Stimulated activated CD8-positive, alpha-beta memory T cell treated with anti-CD3 and anti-CD28 coated beads, Interleukin-12 subunit alpha, Interleukin-12 subunit beta, amount 100 ng/mL, for 1 hour (primary cell): ENCODE measurements at places on chromosomes 2 and 18.
A peak's percentile ranks its signal among the peaks of the same experiment; 100 is the strongest.

DNA sequence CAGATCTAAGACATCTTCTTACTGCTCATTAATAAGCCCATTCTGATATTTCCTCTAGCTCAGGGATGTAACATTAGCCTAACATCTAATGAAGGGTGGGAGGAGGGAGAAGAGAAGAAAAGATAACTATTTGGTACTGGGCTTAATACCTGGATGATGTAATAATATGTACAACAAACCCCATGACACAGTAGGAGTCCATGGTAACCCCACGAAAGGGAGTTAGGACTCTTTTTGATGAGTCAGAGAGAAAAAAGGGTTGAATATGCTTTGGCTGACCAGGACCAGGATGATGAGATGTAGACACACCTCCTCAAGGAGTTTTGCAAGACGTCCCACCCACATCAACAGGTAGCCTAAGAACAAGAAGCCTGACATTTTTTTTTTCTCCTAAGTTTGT lies 34.4 kb upstream of the DLX2 start:
- DNase-seq, result no peak

GRCh38 chr18:38611036-38611964 lies 1045.7 kb upstream of the CELF4 start:
- no peak for DNase-seq

GRCh38 chr2:60215386-60215901 lies 338.0 kb downstream of the BCL11A start:
- no peak for DNase-seq

DNA sequence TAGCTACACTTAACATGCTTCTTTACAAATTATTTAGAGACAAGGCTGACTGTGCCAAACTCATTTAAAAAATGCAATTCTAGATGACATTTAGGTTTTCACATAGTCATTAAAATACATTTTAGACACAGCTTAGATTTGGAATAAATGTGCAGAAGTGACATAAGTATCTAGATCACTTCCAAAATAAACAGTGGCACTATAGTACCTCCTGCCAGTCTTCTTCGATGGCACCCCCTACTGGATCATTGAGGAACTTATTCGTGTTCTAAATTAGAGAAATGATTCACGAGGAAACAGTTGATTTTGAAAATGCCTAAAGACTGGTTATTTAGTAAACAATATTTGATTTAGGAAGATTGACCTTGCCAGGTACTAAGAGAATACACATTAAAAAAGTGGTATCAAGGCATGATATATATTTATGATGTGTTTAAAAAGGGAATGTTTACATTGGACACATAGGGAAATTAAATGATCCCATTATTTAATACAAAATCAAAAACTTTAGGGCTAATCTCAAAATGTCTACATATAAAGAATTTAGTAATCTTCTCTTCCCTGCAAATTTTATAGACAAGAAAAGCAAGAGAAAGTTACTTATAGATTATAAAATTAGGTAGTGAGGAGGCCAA lies 323.9 kb downstream of the XIRP2 start:
- DNase-seq, result no peak

DNA sequence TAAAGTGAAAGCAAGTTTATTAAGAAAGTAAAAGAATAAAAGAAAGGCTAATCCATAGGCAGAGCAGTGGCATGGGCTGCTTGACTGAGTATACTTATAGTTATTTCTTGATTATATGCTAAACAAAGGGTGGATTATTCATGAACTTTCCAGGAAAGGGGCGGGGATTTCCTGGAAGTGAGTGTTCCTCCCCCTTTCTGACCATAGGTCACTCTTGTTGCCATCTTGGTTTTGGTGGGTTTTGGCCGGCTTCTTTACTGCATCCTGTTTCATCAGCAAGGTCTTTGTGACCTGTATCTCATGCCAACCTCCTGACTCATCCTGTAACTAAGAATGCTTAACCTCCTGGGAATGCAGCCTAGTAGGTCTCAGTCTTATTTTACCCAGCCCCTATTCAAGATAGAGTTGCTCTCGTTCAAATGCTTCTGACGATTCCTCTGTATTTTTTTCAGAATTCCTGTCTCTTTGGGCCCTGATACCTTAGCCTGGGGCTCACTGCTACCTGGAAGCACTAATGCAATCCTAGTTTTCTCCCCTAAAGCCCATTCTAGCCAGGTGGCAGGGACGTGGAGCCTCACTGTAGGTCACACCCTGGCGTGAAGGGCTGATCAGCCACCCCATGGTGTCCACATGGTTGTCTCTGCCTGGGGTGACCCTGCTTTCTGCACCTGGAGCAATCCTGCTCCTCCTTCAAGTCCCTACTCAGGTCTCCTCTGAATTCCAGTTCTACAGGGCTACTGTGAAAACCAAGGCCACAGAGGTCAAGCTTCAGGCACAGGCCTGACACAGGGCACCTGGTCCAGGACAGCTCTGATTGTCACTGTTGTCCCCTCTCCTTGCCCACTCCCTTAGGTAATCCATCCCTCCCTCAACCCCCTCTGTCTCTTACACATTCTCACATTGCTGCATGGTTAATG lies 6.0 kb upstream of the SLC35F6 start:
- DNase-seq, result no peak

- peak; percentile 57 for DNase-seq
Observed at GRCh38 chr2:85678794-85679672, 11.0 kb upstream of the SFTPB start.

- DNase-seq, result no peak
Observed at GRCh38 chr2:102761763-102762162, at the start of gene TMEM182. Gene TMEM182, plus strand, starts transcription at chr2:102762031. Its CDS starts 187 bp downstream, at chr2:102762218.

DNA sequence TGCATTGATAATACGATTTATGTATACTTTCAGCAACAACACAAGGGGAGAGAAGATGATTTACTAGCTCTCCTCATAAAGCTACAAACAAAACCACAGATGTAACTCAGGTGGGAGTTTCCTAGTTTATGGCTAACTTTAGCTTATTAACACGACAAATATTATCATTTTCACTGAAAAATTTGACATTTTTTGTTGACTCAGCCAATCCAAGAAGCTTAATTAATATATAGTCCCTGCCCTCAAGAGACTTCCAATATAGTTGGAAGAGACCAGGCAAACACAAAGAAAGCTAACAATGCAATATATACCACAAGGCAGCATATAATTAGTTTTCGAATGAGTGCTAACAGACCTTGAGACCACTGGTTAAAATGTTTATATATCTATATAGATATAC lies 775 bp downstream of the WDR12 start:
- no peak for DNase-seq

- no peak for DNase-seq
Observed at GRCh38 chr2:224982910-224983711, 59.2 kb downstream of the DOCK10 start.

DNA sequence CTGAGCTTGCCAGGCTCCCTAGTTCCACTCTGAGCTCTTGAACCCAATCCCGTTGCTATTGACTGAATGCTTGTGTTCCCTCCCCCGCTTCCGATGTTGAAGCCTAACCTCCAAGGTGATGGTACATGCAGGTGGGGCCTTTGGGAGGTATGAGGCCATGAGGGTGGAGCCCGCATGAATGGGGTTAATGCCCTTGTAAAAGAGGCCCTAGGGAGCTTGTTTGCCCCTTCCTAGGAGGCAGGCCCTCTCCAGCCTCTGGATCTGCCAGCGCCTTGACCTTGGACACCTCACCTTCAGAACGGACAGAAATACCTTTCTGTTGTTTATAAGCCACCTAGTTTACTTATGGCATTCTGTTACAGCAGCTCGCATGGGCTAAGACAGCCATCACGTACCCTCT lies 71.6 kb downstream of the TFCP2L1 start:
- DNase-seq, result no peak

DNA sequence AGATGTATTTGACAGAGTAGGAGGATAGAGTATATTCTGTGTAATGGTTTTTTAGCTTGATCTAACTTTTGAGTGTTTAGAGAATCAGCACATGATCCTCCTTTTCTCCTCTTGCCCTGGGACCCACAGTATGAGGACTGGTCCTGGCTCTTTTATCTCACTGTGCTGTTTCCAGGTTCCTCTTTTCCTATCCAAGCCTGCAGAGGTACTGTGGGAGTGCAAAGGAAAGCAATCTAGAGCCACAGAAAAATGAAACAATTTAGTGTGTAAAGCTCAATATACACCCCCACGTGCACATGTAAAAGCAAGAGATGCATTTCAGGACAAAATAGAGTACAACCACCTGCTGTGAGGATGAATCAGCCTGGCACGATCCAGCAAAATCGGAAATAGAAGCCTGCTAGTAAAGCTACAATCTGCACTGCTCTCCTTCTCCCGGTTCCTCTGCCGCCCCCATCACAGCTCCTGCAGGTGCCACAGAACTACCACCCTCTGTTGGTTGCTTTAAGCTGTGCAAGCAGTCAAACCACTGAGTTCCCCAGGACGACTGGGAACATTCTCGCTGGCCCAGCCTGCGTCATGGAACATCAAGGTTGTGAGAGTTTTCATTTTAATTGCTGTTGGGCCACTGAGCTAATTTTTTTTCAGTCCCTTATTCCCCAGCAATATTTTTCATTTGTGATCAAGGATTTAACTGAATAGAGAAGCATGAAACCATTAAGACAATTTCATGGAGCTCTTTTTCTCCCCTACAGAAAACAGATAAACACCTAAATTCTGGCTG lies 47.8 kb upstream of the MAPRE3 start:
- DNase-seq, result peak; percentile 7

DNA sequence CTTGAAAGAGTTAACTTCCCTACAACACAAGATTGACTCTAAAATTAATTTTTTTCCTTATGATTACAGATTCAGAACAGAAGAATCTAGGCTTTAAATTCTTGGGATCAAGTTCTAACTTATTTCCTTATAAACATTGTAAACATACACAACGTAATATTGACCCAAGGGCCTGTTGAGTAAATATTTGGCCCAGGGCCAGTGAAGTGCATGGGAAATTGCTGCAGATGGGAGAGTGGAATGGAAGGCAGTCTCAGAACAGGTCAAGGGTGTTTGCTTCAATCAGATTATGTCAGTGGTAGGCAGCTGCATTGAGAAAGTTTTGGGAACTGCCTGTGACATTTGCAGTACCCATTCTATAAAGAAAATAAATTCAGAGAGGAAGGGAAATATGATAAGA lies 137.6 kb downstream of the MYO1B start:
- DNase-seq, result no peak

DNA sequence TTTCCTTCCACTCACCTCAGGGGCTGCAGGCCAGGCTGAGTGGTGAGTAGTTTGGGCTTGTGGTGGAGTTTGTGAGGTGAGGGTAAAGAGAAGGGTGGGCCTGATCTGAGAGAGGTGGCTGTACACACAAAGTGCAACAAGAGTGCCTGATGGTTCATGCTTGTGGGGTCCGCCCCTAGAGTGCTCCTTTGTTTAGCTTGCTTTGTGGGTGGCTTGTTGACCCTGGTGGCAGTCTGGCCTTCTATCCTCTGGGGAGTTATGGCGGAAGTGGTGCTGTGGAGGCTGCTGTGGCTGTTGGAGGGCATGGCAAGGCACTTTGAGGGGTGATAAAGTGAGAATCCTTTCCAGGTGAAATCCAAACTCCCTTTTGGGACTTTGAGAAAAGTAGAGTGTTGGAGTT lies 10.6 kb downstream of the UBE2F start:
- DNase-seq, result no peak

DNA sequence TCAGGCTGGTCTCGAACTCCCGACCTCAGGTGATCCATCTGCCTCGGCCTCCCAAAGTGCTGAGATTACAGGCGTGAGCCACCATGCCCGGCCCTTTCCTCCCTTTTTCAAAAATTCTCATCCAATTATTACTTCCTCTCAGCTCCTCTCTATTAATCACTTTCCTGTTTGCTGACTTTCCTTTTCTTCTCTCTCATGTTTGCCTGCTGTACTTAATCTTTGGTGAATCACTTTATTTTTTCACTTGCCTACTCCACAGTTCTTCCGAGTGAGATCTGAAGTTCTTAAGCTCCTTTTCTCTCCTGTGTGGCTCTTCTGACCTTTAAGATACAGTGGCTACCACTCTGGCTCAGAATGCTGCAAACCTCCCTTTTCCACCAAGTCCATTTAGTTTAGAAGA lies 126.3 kb upstream of the SERTAD2 start:
- no peak for DNase-seq

DNA sequence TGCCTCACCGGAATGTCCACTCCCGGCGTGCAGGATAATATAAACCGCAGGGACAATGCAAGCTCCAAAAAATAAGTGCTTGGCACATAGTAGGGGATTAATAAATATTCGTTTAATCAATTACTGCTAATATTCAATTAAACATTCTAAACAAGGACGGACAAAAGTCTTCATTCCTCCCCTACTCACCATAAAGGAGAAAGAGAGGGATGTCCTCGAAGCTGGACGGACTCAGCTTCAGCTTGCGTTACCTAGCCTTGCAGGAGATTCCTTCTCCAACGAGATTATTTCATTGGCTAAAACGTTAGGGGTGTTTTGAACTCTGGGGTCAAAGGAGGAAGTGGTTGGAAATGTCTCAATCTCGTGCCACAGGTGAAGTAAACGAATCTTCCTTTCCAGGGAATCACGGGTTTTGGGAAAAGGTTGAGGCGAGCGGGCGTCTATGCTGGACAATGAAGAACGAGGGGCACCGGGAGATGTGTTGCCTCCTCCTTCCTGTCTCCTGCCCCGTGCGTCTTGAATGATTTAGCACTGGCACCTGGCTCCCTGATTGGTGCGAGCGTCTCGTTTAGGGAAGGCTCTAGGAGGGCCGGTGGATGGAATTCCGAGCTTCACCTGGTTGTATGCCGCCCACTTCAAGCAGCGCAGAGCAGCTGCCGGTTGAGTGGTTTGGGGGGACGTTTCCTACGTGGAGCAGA lies 2.0 kb upstream of the GAD1 start:
- DNase-seq, result no peak

- DNase-seq, result no peak
Observed at GRCh38 chr2:60091894-60092293, 461.6 kb downstream of the BCL11A start.

DNA sequence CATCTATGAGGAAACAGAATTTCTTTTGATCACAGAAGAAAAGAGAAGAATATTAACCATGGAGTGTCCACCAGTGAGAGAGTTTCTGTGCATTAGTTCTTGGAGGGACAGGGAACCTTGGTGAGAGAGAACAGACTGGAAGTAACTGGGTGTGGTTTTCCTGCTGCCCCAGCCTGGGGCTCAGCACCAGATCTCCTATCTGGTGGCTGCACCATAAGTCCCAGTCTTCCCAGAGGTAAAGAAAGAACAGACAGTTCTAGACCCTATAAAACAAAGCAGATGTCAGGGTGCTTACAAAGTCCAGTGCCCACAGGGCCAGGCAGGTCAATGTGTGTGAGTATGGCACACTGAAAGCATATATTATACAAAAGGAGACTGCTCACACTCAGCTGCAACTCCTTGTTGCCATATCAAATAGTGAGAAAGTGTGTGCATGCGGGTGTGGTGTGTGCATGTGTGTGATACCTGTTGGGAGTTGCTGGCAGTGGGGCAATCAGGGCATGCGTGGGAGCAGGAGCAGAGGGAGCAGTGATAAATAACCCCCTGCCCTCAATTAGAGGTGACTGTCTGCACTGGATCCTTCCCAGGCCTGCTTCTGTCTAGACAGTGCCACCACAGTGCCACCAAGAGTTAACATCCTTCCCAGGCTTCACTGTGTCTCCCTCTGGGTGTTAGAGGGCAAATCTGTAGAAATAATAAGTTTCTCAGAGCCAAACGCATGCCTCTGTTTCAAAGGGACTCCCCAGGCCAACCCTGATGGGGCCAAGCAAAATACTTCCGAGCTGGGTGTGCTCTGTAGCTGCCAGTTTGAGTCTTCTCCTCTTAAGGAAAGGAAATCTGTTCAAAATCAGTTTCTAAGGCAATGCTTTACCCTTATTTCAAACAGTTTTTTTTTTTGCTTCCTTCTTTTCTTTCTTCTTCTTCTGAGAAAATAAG lies 45.7 kb downstream of the RDH14 start:
- DNase-seq, result no peak
